ENCODE measurements at places on chromosomes 4 and X.
A peak's percentile ranks its signal among the peaks of the same experiment; 100 is the strongest.

GRCh38 chr4:175773566-175773965 is 38.5 kb downstream of the GPM6A start:
- DNase-seq, result no peak
- no peaks in the 10 kb centered on the region for H3K4me1 ChIP-seq
- no peak overlapping the region for H3K27ac ChIP-seq
- H3K36me3 ChIP-seq, result no peaks in the 10 kb centered on the region

DNA sequence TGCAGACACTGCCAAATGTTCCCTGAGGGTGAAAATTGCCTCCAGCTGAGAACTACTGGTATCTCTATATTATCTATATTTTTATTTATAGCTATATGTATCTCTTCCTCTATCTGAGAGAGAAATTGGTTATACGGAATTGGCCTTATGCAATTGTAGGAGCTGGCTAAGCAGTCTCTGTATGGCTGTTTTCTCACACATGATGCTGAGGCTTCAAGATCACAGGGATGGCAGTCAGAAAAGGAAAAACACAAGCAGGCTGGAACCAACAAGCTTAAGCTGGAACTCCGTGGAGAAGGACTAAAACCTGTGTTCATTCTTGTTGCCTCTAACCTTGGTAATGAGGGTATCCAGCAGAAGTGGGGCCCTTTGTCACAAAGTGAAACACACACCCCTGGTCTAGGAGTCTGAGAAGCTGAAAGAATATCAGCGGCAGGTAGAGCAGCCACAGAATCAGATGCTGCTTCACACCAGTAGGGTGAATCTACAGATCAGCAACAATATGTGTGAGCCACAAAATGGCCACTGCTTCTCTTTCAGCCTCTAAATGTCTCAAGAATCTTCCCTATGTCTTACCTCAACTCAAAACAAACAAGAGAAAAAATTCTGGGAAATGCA is 166.5 kb upstream of the PPP1R2C start:
- peaks cover 92% of the 10 kb centered on the region for H3K4me1 ChIP-seq
- peaks cover 44% of the 10 kb centered on the region for H3K36me3 ChIP-seq
- H3K27me3 ChIP-seq, result no peaks in the 10 kb centered on the region
- H3K4me3 ChIP-seq, result peak overlapping the region; percentile 40

DNA sequence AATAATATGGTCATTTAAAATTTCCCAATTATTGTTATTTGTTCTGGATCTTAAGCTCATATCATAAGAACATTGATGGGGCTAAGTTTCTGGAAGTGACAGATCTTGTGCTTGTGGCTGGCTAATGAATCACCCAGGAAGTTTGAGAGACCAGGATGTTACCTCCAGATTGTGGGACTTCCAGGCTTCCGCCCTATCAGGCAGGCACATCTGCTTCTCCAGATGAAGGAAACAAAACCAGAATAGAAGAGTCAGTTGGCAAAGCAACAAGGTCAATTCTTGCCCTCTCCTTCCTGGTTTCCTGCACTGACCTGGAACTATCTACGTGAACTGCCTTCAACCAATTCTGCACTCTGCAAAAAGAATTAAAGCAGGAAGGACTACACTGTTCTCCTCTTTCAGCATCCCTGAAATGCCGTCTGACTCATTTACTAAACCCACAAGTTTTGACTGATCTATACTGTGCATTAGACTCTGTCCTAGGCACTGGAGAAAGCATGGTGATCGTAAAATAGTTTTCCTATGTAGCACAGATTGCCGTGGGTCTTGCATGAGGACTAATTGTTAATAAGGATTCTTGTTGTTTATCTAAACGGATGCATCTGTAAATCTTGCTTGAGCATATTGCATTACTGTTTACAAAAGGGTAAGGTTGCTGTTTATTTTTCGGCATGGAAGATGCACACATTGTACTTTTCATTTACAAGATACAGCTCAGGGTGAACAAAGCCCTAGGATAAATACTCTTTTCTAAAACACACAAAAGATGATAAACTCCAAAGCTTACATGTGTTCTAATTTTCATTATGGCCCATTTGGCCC is 74.6 kb downstream of the AMELX start:
- DNase-seq, result no peak
- no peaks in the 10 kb centered on the region for H3K36me3 ChIP-seq
- H3K4me1 ChIP-seq, result no peaks in the 10 kb centered on the region

GRCh38 chrX:65997978-65998717 is 41.7 kb downstream of the VSIG4 start:
- H3K27me3 ChIP-seq, result no peaks in the 10 kb centered on the region
- H3K4me3 ChIP-seq, result no peak overlapping the region
- peaks cover 24% of the 10 kb centered on the region for H3K36me3 ChIP-seq

DNA sequence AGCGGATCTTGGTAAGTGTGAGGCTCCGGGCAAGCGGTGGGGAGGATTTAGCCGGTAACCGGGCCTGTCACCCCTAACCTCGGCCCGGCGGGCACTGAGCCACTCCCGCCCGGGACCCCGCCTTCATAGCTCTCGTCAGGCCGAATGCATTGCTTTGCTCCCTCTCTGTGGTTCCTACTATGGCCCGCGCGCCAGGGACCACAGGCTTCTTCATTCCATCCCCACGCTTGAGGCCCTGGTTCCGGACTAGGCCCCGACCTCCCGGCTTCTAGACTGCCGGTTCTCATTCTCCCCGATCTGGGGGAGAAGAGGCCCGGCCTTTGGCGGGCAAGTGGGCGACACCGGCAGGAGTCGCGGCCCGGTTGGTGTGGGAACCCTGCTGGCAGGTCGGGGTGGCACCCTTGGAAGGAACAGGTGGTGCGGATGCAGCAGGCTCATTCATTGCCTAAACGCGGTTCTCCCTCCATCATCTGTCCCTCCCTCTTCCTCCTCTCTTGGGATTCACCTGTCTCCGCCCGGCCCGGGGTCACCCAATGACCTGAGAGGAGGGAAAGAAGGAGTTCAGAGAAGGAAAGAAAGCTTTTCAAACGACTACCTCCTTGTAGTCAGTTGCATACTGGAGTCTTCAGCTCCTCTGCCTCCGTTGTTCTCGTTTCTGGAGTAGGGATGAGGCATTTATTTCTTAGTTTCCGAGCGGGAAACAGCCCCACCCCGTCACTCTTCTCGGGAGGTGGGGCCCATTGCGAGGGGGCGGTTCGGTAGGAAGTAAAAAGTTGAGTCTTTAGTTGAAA is at the start of gene NDUFC1:
NDUFC1 (minus strand) TSS at position 657 of the 791 bp plus-strand sequence. CDS start 6,679 bp downstream, outside the sequence.
- peaks cover 43% of the 10 kb centered on the region for H3K36me3 ChIP-seq
- H3K27ac ChIP-seq, result peak within 1 kb of the TSS; percentile 100
- peak; percentile 73 for DNase-seq

DNA sequence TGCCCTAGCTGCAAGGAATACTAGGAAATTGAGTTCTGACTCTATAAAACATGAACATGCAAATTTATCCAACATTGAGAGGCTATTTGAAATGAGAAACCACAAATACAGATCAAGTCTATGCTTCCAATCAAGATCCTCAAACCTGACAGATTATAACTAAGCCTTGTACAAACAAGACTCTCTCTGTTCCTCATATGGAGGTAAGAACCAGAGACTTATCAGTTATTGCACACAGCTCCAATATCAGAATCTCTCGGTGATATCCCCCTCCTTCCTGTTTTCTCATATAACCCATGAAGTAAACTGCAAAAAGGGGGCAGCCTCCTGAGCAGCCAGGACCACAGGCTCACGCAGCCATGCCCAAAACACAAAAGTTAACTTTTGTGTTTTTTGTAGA is 36.5 kb downstream of the FBXW7 start:
- H3K27ac ChIP-seq, result no peak overlapping the region
- H3K27me3 ChIP-seq, result no peaks in the 10 kb centered on the region
- H3K4me3 ChIP-seq, result no peak overlapping the region
- DNase-seq, result no peak
- H3K4me1 ChIP-seq, result peaks cover 19% of the 10 kb centered on the region

DNA sequence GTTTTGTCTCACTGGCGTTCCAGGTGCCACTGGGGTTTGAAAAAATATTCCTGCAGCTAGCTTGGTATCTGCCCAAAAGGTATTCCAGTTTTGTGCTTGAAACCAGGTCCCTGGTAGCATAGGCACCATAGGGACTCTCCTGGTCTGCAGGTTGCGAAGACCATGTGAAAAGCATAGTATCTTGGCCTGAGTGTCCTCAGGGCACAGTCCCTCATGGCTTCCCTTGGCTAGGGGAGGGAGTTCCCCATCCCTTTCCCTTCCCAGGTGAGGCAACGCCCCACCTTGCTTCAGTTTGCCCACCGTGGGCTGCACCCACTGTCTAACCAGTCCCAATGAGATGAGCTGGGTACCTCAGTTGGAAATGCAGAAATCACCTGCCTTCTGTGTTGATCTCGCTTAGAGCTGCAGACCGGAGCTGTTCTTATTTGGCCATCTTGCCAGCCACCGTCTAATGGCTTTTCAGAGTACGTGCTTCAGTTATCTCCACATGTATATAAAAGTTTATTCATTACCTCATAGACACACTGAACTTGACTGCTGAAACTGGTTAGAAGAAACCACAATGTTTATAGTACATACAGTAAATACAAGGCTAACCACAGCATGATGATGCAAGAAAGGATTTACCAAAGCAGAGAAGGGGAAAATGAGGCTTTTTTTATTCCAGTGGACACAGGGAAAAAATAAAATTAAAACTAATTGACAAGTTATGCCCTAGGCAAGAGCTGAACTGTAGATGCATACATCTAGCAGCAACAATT is 10.6 kb downstream of the PBDC1 start:
- peaks cover 53% of the 10 kb centered on the region for H3K36me3 ChIP-seq
- peaks cover 37% of the 10 kb centered on the region for H3K4me1 ChIP-seq
- H3K27ac ChIP-seq, result no peak overlapping the region
- DNase-seq, result no peak
- H3K27me3 ChIP-seq, result no peaks in the 10 kb centered on the region
- H3K4me3 ChIP-seq, result no peak overlapping the region

DNA sequence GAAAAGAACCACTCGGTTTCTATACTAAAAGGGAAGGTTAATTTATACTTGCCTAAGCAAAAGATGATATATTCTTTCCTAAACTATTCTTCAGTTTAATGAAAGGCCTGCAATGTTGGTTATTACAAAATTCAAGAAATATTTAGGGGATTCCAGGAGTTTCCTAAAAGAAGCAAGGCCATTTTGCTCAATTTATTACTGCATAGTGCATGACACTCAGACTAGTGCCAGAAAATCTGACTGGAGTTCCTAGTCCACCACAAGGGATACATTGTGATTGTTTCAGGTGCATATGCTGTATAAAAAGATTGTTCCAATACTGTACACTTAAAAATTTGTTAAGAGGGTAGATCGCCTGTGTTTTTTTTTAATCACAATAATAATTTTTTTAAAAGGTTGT is 78.7 kb downstream of the CAPN6 start:
- DNase-seq, result no peak
- no peak overlapping the region for H3K4me3 ChIP-seq
- no peaks in the 10 kb centered on the region for H3K27me3 ChIP-seq

GRCh38 chr4:183264614-183265013 is 55.5 kb downstream of the CLDN22 start:
- peaks cover 6% of the 10 kb centered on the region for H3K4me1 ChIP-seq
- DNase-seq, result no peak
- no peaks in the 10 kb centered on the region for H3K36me3 ChIP-seq
- H3K27me3 ChIP-seq, result peaks cover 10% of the 10 kb centered on the region
- H3K4me3 ChIP-seq, result no peak overlapping the region

GRCh38 chr4:88093874-88094273 is 64.6 kb downstream of the ABCG2 start:
- no peaks in the 10 kb centered on the region for H3K36me3 ChIP-seq
- no peak for DNase-seq
- H3K27ac ChIP-seq, result no peak overlapping the region
- peaks cover 3% of the 10 kb centered on the region for H3K27me3 ChIP-seq
- no peaks in the 10 kb centered on the region for H3K4me1 ChIP-seq

Measured in activated CD8-positive, alpha-beta T cell treated with anti-CD3 and anti-CD28 coated beads, Interleukin-2, amount 10 ng/mL, durations not matched to agents 7 days and 5 days (primary cell).